NCI-H1436 treated with DMSO at 0.1 percent for 48 hours (cell line): ENCODE measurements at places on chromosomes 13 and 19.

DNA sequence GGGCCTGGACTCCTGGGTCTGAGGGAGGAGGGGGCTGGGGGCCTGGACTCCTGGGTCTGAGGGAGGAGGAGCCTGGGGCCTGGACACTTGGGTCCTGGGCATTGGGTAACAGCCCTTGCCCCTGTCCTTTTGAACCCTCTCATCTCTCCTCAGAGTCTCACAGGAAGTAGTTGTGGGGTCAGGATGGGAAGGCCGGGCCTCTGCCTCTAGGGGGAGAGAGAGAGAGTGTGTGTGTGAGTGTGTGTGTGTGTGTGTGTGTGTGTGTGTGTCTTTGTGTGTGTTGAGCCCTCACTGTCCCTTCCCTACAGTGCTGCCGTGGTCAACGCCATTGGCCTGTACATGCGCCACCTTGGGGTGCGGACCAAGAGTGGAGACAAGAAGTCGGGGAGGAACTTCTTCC, 10.9 kb downstream of the ARHGEF1 start:
- no peak for DNase-seq

- DNase-seq = no peak
Observed at GRCh38 chr19:55149078-55150003, at the start of gene TNNT1. TNNT1 (minus strand) TSS chr19:55149206; CDS start chr19:55147157, 2,049 bp downstream.

- DNase-seq = no peak
Observed at GRCh38 chr13:99256283-99256682, 1.9 kb downstream of the GPR18 start.

- DNase-seq = no peak
Observed at GRCh38 chr13:45691667-45692066, 10.5 kb upstream of the CBY2 start.

DNA sequence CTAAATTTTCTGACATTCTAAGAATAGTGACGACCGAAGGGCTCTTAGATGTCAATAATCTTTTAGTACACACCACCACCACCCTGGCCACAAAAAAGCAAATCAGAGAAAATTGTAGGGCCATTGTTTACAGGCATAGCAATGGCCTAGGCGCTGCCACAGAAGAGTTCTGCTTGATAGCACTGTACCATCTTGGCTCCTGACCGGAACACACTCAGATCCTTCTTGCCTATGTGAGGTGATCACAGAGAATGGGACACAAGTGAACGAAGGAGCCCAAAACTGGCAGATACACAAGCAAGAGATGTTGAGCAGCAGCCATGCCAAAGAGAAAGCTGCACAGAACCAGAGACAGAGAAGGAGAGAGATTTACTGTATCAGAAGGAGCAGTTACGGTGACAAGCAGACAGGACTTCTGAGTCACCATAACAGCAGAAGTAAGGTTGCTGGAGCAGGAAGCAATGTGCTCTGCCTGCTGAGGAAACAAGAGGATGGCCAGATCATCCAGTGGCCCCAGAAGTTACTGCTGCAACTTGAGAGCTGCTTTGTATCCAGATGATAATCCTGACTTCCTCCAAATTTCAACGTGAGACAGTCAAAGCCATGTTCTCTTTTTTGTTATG, 105.2 kb downstream of the SLITRK6 start:
- DNase-seq = no peak

DNA sequence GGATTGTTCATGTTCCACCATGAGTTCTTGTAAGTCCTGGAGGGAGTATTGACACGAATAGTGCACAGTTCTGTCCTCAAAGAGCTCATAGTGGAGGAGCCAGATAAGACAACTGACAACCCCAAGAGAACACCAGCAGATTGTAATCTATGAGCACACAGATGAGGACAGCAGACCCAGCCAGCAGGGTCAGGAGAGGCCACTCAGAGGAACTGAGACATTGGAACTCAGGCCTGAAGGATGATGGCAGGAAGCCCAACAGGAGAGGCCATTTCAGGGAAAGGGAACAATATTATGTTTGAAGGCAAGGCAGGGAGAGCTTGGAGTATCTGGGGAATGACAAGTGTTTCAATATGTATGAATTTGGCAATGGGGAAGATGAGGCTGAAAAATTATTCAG, 63.7 kb upstream of the IPO5 start:
- no peak for DNase-seq

DNA sequence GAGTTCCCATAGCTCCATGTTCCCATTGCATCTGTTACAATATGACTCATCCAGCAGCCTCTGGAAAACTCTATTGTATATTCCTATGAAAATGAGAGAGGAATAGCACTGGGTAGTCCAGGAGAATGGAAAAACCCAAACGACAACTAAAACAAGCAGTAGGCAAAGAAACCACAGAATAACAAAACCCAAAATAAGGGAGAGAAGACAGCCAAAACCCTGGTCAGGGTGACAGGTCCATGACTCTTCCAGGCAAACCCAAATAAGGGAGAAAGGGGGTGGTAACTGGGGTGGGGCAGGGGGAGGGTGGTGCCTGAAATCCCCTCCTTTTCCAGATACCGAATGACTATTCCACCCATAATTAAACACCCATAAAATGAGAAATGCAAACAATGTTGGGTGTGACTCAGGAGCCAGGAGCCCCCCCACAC, 4.0 kb upstream of the ZNF8 start:
- no peak for DNase-seq

- DNase-seq = no peak
Observed at GRCh38 chr19:32901504-32902161, 32.1 kb upstream of the SLC7A9 start.

DNA sequence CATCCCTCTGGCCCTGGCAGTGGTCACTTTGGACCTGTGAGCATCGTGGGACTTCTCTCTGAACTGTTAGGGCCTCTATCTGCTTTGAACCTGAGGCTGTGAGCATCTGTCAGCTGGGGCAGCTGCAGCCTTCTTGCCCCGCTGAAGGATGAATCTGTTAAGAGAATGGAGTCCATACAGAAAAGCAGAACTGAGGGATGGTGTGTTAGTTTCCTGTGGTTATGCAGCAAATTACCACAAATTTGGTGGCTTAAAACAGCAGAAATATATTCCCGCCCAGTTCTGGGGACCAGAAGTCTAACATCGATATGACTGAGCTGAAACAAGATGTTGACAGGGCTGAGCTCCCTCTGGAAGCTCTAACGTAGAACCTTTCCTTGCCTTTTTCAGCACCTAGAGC, 1.6 kb upstream of the ZNF497 start:
- DNase-seq = no peak
